ENCODE measurements at places on chromosomes 3 and 15.

DNA sequence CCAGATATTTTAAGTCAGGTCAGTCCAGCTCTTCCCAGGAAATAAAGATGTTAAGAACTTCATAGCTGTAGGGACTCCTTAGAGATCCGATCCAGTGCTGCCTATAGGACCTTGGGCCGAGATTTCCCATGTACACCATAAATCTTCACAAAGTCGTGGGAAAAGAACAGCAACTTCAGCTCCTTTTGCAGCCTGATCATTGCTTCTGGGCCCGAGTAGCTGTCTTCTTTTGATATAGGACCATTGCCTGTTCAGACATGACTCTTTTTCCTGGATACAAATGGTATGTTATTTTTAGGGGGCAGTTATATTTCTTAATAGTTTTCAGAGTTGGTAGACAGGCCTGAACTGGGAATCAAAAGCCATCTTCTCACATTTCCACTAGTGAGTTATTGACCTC, 20.5 kb downstream of the IL1RAP start:
- DNase-seq: no peak

- no peak for DNase-seq
Observed at GRCh38 chr3:196932600-196932999, 9.7 kb downstream of the NCBP2 start.

DNA sequence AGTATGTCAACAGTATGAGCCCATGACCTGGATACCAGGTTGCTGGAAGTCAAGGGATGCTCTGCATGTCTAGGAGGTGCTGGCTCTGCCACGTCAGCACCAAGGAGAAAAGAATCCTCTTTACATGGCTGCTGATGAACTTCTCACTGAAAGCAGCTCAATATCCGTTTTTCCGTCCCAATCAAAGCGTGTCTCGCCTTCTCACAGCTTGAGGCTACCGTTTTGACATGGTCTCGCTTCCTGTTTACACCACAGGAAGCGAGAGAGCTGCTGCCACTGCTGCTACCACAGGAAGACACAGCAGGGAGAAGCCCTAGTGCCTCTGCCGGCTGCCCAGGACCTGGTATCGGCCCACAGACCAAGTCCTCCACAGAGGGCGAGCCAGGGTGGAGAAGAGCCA, 27.3 kb downstream of the STARD5 start:
- no peak for DNase-seq

DNA sequence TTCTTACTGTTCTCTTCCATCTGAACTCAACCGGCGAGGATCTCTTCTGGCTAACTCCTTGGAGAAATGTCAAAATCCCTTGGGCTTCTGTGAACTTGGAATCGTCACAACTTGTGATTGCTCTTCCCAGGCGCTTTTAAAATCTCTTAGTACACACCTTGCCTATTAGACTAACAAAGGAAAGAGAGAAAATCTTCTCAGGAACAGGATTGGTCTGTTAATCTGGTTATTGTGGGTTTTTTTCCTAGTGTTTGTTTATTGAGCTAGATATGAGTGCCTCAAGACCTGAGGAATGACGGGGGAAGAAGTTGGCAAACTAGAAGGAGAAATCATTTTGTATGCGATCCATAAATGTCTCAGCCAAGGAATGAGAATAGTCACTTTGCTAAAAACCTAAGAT, at the start of gene ATP13A5:
Gene ATP13A5 (minus strand): TSS at position 48 of the 400 bp plus-strand sequence. CDS start 28 bp downstream, at position 20.
- DNase-seq: no peak

DNA sequence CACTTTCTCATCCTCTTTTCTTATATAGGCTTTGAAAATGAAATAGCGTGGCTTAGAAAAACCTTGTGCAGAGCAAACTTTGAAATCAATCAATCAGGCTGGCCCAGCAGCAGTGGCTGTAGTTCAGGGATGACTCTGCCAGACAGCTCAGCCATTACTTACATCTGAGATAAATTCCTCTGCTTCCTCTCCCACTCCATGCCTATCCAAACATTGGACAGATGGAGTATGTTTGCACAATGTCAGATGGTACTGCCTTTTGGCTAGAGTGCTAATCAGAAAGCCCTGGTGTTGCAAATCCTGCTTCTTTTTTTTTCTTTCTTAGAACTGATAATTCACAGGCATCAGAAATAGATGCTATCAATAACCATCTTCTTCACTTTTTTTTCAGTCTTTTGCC, 1065.1 kb downstream of the AGBL1 start:
- no peak for DNase-seq

DNA sequence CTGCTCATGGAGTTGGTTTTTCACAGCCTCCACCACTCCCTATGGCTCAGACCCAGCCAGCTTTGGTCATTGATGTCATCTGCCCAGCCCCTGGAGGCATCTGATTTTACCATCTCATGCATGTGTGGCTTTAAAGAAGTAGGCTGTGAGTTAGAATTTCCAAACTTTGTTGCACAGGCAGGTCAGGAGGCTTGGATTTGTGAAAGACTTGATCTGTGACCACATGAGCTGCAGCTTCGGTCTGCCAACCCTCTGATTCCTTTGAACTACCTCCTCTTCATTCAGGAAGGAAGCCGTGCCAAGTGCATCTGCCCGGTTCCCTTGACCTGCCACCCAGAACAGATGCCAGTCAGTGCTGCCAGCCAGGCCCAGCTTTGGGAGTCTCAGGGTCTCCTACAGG, 9.2 kb downstream of the CTXND1 start:
- no peak for DNase-seq

DNA sequence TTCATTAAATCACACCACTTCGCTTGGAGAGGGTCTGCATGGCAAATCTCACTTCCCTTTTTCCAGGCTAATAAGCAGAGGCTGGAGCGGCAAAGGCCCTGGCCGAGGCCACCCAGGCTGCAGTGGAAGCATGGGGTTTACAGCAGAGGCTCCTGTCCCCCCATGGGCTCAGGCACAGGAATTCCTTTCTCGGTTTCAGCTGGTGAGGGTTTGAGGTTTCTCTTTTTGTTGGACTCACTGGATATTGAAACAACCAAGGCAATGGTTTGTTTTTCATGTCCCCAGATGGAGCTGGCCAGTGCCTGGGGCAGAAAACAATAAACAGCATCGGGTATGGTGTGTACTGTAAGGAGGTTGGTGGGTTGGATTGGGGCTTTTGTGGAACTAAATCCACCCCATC, 175.6 kb upstream of the RASGRP1 start:
- no peak for DNase-seq

DNA sequence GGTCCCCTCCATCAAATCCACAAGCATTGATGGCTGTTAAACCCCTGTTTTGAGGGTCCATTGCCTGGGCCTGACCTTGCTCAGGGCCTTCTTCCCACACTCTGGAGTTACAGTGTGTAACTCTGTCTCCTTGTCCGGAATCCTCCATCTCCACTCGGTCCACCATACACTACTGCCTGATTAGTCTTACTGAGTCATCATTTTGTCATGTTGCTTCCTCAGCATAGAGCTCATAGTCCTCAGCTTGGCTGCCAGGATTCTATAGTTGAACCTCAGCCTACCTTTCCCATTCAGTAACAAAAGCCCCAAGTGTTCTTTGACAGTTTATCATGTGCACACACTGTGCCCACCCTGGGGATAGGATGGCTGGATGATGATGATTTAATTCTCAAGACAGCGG, 113.0 kb downstream of the PDE8A start:
- no peak for DNase-seq

DNA sequence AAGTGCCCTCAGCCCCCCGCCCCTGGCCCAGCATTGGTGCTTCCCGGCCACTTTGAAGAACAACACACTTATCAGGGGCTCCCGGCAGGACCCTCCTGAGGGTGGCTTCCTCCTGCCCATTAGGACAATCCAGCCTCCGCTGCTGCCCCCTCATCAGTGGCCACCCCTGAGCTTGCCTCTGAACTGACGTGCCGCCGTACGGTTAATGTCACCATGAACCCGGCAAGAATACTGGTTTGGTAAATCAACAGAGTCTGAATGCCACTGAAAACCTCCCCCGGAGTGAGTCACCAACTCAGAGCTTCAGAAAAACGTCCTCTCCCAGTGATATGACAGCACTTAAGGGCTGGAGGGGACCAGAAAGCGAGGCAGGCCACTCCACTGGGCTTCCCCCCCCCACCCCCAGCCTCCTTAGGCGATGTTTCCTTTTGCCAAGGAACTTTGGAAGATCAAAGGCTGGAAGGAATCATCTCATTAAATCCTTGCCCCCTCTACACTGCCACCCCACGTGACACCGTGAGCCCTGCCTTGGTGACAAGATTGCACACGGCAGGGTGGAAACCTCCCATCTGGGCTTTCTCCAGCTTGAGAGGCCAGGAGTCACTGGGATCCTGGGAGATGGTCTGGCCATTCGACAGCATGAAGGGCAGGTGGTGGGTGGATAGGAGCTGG, 142.1 kb downstream of the NUP210 start:
- no peak for DNase-seq

- DNase-seq: no peak
Observed at GRCh38 chr3:122533931-122534334, 19.2 kb upstream of the KPNA1 start.

- no peak for DNase-seq
Observed at GRCh38 chr15:91541286-91541685, 312.2 kb upstream of the SLCO3A1 start.

GRCh38 chr3:194184801-194185200, 48.9 kb downstream of the HES1 start:
- no peak for DNase-seq

DNA sequence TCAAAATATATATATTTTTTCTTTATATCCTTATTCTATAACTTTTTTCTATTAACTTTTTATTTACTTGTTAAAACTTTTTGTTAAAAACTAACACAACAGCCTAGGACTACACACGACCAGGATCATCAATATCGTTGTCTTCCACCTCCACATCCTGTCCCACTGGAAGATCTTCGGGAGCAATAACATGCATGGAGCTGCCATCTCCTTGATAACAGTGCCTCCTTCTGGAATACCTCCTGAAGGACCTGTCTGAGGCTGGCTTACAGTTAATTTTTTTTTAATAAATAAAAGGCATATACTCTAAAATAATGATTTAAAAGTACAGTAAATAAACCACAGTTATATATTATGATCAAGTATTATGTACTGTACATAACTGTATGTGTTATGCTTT, 58.9 kb downstream of the SFMBT1 start:
- no peak for DNase-seq

GRCh38 chr3:15977090-15977489, 179.3 kb upstream of the ANKRD28 start:
- DNase-seq: no peak

GRCh38 chr3:130658678-130659077, 88.0 kb downstream of the PIK3R4 start:
- DNase-seq: no peak

- DNase-seq: no peak
Observed at GRCh38 chr15:52787549-52788098, 2.5 kb downstream of the ONECUT1 start.

GRCh38 chr3:123147754-123148535, 53.8 kb upstream of the SEC22A start:
- DNase-seq: no peak

- no peak for DNase-seq
Observed at GRCh38 chr15:63436872-63437375, 55.3 kb upstream of the CA12 start.

DNA sequence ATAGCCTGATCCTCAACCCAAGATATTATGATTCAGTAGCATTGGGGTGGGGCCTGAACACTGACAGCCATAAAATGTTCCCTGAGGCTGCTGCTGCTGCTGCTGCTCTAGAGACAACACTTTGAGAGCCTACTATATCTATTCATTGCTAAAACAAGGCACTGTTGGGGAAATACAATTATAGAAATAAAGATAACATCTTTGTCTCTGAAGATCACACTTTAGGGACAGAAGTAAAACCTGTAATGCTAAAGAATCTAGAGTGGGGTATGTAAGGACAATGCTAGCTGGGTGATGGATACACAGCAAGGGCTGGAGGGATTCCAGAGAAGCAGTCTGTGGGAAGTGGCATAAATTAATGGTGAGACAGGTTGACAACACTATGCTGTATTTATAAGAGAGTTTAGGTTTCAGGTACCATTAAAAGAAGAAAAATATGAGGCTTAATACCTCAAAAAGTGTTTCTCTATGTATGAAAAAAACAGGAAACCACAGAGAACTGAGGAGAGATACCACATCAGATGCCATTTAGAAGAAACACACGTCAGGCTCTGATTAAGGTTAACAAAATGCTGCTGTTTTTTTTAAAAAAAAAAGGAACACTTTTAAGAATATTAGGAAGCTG, 115.9 kb downstream of the CBLB start:
- DNase-seq: no peak

DNA sequence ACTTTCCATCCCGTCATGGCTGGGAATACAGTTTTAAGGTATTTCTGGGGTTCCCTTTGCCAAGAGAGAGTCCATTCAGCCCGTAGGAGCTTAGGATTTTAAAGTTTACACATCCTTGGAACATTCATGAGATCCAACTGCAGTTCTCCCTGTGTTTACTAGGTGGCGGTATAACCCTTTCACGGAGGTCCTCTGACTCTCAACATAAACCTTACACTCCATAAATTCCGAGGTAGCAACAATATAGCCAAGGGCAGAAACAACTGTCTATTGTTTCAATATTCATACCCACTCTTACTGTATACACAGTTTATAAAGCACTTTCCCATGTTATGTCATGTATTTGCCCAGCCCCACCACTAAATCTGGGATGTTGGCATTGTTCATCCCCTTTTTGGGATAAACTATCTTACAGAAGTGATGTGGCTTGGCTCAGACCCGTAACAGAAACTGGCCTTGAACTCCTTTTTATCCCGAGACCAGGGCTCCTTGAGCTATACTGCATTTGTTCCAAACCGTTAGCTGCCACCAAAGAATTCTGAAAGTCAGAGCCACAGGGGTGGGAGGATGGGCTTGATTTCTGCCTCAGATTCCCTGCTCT, 69.2 kb upstream of the COL6A5 start:
- peak; percentile 5 for DNase-seq

GRCh38 chr15:39960411-39960810, 26.5 kb downstream of the EIF2AK4 start:
- no peak for DNase-seq

- DNase-seq: no peak
Observed at GRCh38 chr3:172575375-172575774, 52.1 kb upstream of the TNFSF10 start.

DNA sequence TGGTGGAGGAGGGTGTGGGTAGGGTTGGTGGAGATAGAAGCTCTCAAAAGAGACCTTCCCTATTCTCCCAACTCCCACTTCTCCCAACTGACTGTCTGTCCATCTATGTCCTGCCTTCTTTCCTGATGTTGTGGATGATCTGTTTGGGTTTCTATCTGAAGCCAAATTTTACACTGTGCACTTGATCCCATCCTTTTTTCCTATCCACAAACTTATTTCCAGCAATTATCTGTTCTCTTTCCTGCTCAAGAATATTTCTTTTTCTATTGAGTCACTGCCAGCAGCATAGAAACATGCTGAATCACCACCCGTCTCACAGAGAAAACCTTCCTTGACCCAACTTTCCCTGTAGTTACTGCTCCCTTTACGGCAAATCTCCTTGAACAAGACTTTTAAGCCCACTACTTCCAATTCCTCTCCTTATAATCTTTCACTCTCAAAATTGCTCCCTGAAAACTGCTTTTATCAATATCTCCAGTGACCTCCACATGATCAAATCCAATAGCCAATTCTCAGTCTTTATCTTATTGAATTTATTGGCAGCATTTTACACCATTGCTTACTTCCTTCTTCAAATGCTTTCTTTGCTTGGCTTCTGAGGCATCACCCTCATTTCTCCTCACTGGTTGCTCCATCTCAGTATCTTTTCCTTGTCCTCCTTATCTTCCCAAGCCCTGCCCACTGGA, 141.2 kb upstream of the SLC7A14 start:
- DNase-seq: no peak

Data from NCI-H187 treated with DMSO at 0.1 percent for 48 hours (cell line).